ENCODE measurements at places on chromosomes 1 and 21.

GRCh38 chr21:39788383-39788782 lies 43.4 kb downstream of the IGSF5 start:
- no peak for DNase-seq

GRCh38 chr1:149916193-149916897 lies 1.3 kb downstream of the SV2A start:
- no peak for DNase-seq

DNA sequence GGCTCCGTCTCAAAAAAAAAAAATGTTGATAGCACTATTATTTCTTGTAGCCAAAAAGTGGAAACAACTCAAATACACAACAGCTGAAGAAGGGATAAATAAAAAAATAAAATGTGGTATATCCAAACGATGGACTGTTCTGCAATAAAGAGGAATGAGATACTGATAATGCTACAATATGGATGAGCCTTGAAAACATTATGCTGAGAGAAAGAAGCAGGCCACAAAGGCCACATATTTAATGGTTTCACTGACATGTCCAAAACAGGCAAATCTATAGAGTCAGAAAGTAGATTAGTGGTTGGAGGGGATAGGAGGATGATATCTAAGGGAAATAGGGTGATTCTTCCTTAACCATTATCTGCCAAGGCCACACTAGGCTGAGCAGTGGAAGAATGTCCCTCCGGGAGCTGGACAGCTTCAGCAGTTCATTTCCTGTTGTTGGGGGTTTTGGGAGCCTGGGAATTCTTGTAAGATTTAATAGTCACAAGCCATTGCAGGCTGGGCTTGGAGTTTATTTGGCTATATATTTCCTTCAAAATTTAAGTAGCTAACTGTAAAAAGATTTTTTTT lies 53.5 kb downstream of the ST3GAL3 start:
- no peak for DNase-seq

DNA sequence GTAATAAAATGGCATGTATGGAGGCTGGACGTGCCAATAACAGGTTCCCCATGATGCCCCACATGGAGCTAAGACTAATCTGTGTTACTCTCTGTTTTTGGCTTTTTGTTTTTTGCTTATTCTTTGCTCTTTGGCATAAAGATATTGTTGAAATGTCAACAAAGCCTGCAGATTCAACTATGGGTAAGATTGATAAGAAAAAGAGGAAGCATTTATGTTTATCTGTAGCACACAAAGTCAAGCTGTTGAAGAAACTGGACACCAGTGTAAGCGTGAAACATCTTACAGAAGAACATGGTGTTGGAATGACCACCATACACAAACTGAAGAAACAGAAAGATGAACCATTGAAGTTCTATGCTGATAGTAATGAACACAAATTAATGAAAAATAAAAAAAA lies 402.7 kb downstream of the LTN1 start:
- no peak for DNase-seq

GRCh38 chr1:98342566-98342965 lies 319.0 kb upstream of the SNX7 start:
- DNase-seq = no peak

DNA sequence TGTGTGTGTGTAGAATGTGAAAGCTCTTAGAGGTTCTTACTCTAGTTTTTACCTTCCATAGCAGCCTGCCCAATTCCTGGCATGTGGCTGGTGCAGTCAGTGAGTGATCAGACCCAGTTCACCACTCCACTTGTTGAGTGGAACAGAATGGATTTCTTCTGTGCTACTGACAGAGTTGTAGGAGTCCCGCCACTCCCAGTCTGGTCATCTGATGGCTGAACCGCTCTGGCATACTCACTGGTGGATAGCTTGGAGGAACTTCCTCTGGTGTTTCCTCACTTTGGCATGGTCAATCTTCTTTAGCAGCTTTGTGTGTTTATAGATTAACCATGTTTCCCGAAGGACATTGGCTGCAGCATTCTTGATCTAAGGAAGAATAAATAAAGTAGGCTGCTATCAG lies 106.7 kb upstream of the ADAR start:
- DNase-seq = no peak

- no peak for DNase-seq
Observed at GRCh38 chr1:208747979-208748378, 503.8 kb upstream of the PLXNA2 start.

DNA sequence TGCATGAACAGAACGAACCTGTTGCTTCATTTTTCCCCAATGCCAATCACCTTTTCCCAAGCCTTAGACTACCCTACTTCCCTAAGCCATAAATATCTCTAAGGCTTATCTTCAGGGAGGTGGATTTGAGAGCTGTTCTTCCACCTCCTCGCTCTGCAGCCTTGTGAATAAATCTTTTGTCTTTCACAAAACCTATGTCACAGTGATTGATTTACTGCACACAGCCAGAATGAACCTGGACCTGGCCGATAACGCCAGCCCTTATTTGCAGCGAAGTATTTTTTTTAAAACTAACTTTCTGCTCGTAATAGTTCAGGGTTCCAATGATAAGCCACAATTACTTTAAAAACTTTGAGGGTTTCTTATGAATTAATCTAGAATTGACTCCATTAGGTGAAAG lies 632.6 kb downstream of the PTPRU start:
- no peak for DNase-seq

DNA sequence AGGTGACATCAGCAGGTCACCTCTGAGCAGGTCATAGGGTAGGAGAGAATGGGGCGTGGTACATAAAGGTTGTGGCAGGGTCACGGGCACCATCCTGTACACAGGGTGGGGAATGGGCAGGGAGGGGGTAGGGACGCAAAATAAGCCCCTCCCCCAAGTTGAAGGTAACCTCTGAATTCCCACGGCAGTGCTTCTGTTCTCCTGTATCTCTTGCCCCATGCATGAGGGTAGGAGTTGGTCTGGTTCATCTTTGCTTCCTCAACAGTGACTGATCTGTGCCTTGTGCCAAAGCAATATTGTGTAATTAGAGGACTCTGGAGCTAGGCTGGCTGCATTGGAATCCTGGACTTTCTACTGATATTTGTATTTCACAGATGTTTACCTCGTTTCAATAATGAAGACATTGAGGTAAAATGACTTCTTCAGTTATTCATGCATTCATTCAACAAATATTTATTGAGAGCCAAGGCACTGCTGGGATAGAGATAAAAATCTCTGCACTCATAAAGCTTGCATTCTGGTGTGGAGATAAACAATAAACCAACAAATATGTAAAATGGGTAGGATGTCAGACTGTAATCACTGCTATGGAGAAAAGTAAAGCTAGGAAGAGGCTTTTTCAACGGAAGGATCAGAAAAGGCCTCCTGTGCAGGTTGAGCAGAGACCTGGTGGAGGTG lies 18.4 kb upstream of the GFI1 start:
- DNase-seq = no peak

GRCh38 chr1:43270421-43271095 lies 775 bp downstream of the TMEM125 start:
- no peak for DNase-seq

DNA sequence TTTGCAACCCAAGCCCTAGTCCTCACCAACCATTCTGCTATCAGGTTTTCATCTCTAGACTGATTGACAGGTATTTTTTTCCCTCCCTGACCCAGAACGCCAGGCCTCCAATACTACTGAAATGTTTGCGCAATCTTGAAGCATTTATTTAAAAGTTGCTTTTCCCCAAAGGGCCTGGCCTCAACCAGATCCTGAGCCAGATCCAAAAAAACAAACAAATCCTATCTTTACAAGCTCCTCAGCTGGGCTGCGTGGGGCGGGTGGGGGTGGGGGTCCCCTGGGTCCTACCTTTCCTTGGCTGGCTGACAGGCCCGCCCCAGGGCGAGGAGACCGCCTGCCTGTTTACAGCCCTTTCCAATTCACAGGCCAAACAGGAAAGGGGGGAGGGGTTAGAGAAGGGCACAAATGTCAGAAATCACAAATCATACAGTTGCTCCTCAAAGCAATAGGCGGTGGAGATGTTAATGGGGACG lies 98.8 kb downstream of the FOXD2 start:
- no peak for DNase-seq

GRCh38 chr1:8116894-8117264 lies 90.8 kb upstream of the ERRFI1 start:
- DNase-seq = no peak

- no peak for DNase-seq
Observed at GRCh38 chr1:48744032-48744431, 32.7 kb downstream of the BEND5 start.

GRCh38 chr21:28604946-28605537 lies 387.6 kb downstream of the LTN1 start:
- DNase-seq = no peak

DNA sequence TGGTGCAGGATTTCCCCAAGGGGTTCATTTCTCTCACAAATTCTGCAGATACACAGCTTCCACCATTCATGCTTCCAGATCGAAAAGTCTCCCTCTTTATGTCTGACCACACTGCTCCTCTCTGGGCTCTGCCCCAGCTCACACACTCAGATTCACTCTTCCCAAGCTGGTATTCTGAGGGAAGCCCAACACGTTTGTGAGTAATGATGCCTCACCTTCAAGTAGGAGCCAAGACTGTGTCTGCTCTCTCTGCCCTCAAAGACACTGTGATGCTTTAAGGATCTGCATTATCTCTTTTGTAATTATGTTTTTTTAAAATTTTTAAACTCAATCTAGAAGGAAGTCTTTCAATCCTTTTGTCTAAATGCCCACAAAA lies 19.8 kb downstream of the PRAMEF11 start:
- no peak for DNase-seq

DNA sequence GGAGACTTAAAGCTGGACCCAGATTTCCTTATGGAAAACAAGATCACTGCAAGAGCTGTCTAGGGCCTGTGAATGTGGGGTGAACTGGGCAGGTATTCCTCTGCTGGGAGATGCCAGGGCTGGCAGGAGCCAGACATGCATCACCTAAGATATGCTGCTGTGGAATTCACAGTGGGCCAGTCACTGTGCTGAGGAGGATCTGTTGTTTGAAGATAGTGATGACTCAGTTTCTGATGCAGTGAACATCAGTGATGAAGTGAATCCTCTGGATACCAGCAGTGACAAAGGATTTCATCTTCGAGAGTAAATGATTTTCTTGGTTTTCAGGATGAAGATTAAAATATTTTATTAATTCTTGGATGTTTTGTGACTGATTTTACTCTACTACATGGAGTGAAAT lies 29.9 kb upstream of the CAMSAP2 start:
- DNase-seq = no peak

DNA sequence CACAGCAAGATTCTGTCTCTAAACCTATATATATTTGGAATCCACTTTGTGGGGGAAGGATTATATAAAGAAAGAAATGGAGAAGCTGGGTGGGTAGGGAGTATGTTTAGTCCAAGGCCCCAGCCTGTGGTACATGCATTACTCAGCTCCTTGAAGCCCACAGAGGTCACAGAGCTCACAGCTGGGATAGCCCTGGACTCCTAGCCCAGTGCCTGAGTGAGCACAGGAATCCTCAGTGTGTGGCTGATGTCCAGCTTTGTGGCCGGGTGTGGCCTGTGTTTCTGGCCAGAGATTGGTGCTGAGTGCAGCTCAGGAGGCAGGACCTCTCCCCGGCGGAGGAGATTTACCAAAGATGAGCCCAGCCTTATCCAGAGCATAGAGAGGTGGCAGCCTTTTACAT lies 7.6 kb downstream of the CAPN9 start:
- DNase-seq = no peak

- no peak for DNase-seq
Observed at GRCh38 chr1:47201179-47201578, 11.3 kb upstream of the PDZK1IP1 start.

DNA sequence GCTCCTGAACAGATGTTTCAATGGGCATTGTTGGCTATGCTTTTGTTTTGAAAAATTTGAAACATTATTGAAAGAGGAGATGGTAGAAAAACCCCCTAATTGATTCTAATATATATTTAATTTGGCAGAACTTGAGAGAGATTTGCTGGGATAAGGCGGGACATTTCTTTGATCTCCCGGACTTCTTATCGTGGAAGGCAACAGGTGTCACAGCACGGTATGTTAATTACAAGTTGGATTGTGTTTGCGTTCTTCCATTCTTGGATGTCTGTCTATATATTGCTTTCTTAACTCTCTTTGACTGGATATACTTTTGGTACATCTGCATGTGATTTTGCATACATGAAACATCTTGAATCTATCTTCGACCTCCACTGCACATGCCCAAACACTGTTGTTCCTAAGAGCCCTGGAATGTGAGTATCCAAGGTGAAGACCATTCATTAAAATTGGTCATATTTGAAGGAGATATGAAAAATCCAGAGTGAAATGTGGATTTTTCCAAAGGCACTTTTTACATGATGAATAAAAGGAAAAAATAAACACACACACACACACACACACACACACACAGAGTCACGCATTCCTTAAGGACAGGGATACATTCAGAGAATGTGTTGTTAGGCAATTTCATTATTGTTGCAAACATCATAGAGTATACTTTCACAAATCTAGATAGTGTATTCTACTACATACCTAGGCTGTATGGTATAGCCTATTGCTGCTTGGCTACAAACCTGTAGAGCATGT lies 81.9 kb downstream of the FGGY start:
- no peak for DNase-seq

- DNase-seq = no peak
Observed at GRCh38 chr1:8765198-8765597, 52.2 kb downstream of the RERE start.

DNA sequence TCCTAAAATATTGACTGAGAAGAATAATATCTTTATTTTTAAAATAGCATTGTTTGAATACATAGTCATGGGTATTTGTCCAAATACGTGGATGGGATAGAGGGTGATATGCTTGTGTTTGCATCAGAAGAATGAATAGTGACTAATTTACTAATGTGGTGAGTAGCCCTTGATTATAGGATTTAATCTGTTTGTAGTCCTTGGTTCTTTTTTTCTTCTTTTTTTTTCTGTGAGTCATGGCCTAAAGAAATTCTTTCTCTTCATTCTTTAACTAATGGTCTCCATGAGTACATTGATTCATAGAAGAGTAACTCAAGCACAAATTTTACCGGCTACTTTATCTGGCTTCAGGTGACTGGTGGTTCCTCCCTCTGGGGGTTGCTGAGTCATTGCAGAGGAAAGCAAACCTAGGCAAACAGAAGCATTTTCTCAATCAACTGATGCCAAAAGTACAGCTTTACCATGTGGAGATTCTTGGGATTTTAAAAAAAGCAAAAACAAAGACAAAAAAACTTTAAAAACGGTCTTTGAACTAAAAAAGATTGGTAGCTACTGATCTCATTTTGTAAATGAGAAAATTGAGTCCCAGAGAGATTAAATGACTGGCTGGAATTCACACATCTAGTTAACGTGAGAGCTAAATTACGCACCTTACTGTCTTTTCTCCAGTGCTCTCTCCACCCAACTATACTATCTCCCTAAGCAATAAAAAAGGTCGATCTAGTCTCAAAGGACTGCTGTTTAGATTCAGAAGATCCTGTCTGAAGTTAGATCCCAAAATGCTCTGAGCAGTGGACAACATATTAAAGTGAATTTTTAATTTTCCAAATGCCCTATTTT lies 40.5 kb downstream of the AK5 start:
- no peak for DNase-seq

Measured in activated naive CD4-positive, alpha-beta T cell treated with Interleukin-2 at 50 U/mL for 16 hours (primary cell).